ENCODE measurements at places on chromosomes 2 and 18. TPM values are rescaled to one million over a fixed set of nuclear protein-coding genes. Genes with fewer than 3 reads are reported as not detected.

M1AP gene
- total RNA-seq, result not detected

ATP5F1A gene
- total RNA-seq, result 305 TPM

SYT4 gene
- not detected for total RNA-seq

RPS27A gene
- total RNA-seq, result 2,627 TPM

SCYGR1 gene
- not detected for total RNA-seq

ANKRD62 gene
- total RNA-seq, result not detected

MROH2A gene
- total RNA-seq, result 0.23 TPM

FNDC4 gene
- 4.5 TPM for total RNA-seq

WNT10A gene
- 0.10 TPM for total RNA-seq

TLK1 gene
- total RNA-seq, result 25.4 TPM

STEAP3 gene
- 45.5 TPM for total RNA-seq

RUFY4 gene
- not detected for total RNA-seq

XDH gene
- total RNA-seq, result 1.2 TPM

SERPINB13 gene
- not detected for total RNA-seq

FAM237A gene
- total RNA-seq, result not detected

KRTCAP3 gene
- total RNA-seq, result 0.72 TPM

MBOAT2 gene
- 68.6 TPM for total RNA-seq

NYAP2 gene
- total RNA-seq, result not detected

TMEM178A gene
- total RNA-seq, result 0.10 TPM

UGT1A7 gene
- total RNA-seq, result 5.0 TPM

CCDC85A gene
- total RNA-seq, result 0.31 TPM

STPG4 gene
- not detected for total RNA-seq

PPP1R1C gene
- 1.8 TPM for total RNA-seq

SIX2 gene
- total RNA-seq, result 2.8 TPM

SLC9A4 gene
- not detected for total RNA-seq

TAF4B gene
- 3.9 TPM for total RNA-seq

POTEJ gene
- total RNA-seq, result not detected

SEMA4C gene
- total RNA-seq, result 18.6 TPM

NT5DC4 gene
- total RNA-seq, result 0.94 TPM

MYL1 gene
- total RNA-seq, result not detected

C2orf80 gene
- total RNA-seq, result not detected

CEP192 gene
- 7.7 TPM for total RNA-seq

MAPRE3 gene
- 11.4 TPM for total RNA-seq

EVA1A gene
- total RNA-seq, result 8.3 TPM

IL18R1 gene
- total RNA-seq, result 1.0 TPM

TP53I3 gene
- total RNA-seq, result 278 TPM

IL1R2 gene
- 1.1 TPM for total RNA-seq
